ENCODE measurements at places on chromosomes 6 and 20.

- no peak for DNase-seq
These were observed 78.8 kb downstream of the COL19A1 start for GRCh38 chr6:69945192-69945591.

GRCh38 chr6:12279322-12280091, 10.7 kb upstream of the EDN1 start:
- no peak for DNase-seq

- DNase-seq = no peak
These were observed 158.8 kb downstream of the SCP2D1 start for GRCh38 chr20:18972251-18972876.

GRCh38 chr6:117167520-117168271, 97.7 kb upstream of the VGLL2 start:
- DNase-seq = no peak

DNA sequence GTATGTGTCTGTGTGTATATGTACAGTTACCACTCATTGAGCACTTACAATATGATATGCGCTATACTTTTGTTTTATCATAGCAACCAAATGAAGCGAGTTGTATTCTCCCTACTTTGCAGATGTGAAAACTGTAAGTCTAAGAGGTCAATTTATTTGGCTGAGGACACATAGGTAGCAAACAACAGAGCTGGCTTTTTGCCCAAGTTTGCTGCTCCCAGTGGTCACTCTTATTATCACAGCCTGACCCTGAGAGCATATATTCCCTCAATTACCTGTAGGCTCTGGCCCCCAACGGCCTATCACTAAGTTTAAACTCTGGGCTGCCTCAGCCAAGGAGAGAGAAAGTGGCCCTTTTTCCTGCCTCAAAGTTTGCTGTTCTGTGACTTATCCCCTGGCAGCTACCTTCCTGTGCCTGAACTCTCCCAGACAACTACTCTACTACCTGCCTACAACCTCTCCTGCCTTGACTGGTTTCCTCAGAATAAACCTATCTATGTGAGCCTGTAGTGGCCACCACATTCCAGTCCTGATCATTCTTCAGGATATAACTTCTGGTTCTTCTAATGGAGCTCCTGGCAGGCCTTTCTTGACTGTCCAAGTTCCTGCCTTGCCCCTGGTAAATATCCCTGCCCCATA, 221.8 kb downstream of the FRK start:
- DNase-seq = no peak

DNA sequence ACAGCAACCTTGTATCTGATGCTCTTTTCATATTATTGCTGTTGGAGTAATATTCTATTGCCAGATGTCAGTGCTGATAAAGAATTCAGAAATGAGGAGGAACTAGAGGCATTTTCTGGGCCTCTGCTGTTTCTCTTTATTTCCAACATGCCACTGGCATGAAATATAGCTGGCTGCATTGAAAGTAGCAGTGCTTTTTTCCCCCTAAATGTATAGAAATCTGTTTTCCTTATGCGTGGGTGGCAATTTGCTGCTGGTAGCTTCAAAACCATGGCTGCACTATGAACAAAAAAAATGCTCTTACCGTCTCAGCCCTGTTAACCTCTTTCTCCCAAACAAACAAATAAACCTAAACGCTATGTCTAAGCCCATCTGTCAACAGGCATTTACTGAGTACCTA, 442.3 kb upstream of the AGPAT4 start:
- DNase-seq = no peak

DNA sequence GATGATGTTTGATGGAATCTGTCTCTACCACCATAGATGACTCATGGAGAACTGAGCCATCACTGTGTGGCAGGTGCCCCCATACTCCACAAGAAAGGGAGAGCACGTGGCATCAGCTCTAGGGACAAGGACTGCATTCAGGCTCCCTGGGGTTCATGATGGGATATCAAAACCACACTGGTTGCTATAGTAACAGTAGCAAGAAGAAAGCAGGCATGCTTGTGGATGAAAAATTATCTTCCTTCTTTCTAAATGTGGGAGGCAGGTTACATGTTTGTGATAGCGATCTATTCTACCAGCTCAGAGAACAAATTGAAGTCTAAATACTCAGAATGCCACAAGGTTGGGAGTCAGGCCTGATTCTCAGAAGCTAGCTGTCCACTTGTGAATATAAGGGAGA, 224.2 kb downstream of the ARHGAP18 start:
- no peak for DNase-seq

DNA sequence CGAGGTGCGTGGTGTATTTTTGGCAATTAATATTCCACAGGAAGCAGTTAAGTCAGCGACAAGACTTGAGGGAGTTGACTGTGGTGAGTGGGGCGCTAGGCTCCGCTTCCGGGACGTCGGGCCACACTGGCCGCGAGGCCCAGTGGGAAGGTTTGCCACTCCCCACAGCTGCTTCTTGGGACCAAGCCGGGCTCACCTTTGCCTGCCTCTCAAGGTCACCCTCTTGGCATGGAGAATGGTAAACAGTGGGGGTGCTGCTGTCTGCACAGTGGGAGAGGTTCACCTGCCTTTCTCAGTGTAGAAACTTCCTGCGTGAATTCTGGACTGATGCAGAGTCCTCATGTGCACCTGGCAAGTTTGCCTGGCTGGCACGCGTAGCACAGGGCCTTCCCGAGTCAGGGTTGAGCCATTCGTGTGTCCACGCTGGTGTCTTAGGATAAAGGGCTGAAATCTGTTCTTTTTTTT, 6.4 kb downstream of the OSBPL2 start:
- no peak for DNase-seq

Data from GM18507 (cell line).